ENCODE measurements at places on chromosomes 6 and 20.

DNA sequence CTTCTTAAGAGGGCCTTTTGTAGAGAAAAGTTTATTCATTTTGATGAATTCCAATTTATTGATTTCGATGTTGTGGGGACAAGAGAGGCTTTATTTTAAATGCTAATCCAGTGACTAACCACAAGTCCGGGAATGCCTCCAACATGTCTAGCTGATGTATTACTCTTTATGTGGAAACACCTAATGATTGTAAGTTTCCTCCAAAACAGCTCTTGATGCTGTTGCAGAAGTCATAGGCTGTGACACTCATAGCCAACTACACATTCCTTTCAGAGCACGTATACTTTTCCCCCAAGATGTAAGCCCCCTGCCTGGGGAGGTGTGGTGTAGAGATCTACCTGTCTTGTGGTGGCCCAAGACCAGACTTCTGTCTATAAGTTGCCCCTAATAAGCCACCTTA, 61.3 kb upstream of the RNF24 start:
- no peak for DNase-seq

DNA sequence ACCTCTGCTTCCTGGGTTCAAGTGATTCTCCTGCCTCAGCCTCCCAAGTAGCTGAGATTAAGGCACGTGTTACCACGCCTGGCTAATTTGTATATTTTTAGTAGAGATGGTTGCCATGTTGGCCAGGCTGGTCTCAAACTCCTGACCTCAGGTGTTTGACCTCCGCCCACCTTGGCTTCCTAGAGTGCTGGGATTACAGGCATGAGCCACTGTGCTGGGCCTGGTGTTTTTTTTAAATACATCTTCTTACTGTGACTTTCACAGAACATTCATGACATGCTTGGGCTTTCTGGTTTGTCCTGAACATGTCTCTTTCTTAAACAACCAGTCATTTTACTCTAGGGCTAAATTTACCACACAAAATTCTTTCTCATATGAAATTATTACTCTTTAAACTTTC, 34.7 kb upstream of the FAM8A1 start:
- no peak for DNase-seq

DNA sequence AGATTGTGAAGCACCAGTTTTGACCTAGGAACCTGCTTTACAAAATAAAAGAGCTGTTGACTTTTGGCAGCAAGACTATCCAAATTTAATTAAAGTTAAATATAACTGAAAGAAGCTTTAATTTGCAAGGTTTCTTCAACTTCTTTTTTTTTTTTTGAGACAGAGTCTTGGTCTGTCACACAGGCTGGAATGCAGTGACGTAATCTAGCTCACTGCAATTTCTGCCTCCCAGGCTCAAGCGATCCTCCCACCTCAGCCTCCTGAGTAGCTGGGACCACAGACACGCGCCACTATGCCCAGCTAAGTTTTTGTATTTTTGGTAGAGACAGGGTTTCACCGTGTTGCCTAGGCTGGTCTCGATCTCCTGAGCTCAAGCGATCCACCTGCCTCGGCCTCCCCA, 13.7 kb upstream of the CSE1L start:
- DNase-seq = no peak

GRCh38 chr6:34531580-34532201, 24.4 kb downstream of the SPDEF start:
- DNase-seq = no peak

DNA sequence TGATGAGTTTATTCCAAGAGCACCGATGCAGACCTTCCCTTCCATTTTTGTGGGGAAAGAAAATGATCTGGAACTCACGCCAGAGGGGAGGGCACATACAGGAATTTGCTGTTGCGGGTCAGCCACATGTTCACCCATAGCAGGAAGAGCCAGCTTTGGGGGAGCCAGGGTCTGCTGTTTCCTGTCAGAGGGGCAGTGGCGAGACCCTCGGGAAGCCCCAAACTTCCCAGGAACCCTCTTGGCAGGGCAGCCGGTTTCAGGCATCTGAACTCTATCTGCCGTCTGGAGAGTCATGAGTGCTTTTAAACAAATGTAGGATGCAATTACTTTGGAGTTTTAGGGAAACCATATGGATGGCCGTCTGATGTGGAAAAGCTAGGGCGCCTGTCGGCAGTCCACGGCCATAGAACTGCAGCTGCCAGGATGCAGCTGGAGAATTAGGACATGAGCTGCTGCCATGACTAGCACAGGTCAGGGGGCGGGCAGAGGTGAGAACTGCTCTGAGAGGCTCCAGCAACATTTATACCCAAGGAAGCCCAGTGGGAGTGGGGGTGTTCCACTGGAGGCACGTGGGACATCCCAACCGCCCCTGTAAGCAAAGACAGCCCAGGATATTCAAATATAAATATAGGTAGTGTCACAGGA, 14.8 kb upstream of the SERPINB9 start:
- no peak for DNase-seq

DNA sequence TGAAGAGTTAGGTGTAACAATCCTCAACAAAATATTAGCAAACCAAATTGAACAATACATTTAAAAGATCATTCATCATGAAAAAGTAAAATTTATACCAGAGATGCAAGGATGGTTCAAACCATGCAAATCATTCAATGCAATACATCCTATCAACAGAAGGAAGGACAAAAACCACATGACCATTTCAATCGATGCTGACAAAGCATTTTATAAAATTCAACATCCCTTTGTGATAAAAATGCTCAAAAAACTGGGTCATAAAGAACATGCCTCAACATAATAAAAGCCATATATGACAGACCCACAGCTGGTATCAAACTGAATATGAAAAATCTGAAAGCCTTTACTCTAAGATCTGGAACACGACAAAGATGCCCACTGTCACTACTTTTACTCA, 490.3 kb upstream of the IRAK1BP1 start:
- DNase-seq = no peak

GRCh38 chr6:87308970-87309369, 13.4 kb upstream of the SMIM8 start:
- no peak for DNase-seq

GRCh38 chr20:50270569-50270968, 79.9 kb downstream of the CEBPB start:
- no peak for DNase-seq

DNA sequence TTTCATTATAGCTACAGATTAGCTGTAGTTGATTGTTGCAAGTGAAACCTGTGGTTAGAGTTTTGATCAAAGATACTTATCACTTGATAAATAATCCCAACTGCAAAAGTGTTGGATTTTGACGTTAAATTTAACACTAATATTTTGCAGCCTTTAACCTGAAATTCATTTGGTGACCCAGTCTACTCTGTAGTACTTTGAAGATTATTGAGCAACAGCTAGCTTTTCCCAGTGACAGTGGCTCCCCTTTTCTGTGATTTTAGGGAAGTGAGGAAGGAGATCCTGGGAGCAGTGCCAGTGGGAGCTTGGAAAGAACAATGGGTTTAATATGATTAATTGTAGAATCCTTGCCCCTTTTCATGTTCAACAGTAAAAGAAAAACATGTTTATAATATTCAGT, 76.9 kb downstream of the NCOA3 start:
- DNase-seq = no peak

DNA sequence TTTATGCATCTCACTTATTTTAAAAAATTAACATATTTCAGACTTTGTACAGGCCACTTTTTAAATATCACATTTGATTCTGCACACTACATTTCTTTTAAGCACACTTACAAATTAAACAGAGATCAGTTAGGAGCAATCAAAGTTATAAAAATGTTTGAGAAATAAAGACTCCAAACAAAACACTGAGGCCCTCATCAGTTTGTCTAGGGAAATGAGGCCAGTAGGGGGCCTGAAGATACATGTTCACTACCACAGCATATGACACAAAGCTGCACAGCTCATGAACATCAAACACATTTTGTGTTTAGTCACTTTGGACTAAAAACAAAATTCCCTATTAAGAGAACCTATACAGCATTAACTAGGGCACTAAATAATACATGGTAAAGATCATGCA, 180.5 kb downstream of the PDE7B start:
- no peak for DNase-seq

- no peak for DNase-seq
Measured at GRCh38 chr6:53347250-53347920, 1.4 kb downstream of the ELOVL5 start.

GRCh38 chr20:50439539-50440453, 70.4 kb upstream of the PTPN1 start:
- DNase-seq = no peak

GRCh38 chr6:85435851-85436250, 14.0 kb upstream of the NT5E start:
- DNase-seq = no peak

DNA sequence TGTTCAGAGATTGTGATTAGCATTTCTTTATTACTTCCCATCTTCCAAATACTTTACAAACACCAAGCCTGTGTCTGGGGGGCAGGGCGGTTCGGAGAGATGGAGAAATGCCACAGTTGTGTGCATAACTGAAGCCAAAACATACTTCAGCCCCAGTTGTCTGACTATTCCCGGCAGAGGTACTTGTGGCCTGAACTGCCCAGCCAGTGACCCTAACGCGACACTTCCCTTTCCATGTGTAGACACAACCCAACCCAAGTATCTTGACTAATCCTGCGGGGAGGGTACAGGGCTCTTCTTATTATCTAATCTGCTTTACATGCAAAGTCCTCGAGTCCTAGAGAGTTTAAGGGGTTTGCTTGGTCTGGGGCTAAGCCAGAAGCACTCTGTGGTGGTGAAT, 46.2 kb downstream of the ISM1 start:
- no peak for DNase-seq

GRCh38 chr20:19404826-19405225, 192.4 kb downstream of the SLC24A3 start:
- DNase-seq = no peak

DNA sequence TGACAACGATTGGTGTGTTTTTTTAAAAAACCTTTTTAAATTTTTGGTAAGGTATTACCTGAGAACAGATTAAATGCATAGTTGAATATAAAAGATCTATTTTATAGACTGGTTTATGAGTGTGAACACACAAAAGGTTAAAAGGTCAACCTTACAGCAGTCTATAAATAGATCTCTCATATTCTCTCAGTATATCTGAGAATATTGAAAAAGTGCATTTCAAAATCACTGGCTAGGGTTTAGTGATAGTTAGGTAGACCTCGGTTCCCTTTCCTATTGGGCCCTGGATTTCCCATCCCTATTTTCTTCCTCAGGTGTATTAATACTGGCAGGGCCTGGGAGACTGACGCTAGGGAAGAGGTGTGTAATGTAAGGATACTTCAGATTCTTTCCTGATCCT, 723 bp upstream of the ZNF451 start:
- no peak for DNase-seq

DNA sequence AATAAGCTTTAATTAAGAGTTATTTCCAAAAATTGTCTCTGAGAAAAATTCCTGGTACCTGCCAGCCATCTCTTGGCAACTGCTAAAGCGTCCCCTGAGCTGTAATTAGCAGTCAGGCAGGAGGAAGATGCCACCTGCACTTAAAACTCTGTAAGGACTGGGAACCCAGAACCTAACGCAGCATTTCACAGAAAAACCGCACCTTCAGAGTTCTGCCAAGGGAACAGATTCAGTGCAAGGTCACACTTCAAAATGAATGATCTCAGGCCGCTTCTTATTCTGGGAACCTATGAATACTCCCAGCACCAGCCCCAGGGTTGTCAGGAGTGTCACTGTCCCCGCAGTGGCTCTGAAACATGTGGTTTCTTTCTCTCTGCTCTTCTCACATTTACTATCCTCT, 36.7 kb downstream of the INSM1 start:
- DNase-seq = no peak

DNA sequence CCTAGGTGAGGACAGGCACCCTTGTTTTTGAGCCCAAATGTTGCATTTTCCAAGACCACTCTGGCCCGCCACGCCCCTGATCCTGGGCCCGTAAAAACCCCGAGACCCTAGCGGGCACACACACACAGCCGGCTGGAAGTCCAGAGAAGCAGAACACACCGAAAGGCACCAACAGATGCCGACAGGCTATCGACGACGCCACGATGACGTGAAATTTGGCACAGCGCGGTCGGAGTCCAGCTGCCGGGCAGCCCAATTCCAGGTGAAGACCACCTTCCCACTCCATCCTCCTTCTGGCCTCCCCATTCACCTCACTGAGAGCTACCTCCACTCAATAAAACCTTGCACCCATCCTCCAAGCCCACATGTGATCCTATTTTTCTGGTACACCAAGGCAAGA, 34.0 kb upstream of the PNPLA1 start:
- DNase-seq = no peak

DNA sequence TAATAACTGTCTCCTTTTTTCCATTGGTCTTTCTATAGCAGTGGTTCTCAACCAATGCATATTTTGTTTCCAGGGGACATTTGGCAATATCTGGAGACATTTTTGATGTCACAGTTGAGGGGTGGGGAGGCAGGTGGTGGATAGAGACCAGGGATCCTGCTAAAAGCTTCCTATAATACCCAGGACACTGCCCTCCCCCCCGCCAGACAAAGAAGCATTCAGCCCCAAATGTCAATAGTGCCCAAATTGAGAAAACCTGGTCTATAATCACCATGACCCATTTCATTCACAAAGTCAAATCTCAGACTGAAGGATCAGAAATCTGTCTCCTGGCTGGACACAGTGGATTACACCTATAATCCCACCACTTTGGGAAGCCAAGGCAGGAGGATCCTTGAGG, 128.8 kb downstream of the BMP7 start:
- no peak for DNase-seq

DNA sequence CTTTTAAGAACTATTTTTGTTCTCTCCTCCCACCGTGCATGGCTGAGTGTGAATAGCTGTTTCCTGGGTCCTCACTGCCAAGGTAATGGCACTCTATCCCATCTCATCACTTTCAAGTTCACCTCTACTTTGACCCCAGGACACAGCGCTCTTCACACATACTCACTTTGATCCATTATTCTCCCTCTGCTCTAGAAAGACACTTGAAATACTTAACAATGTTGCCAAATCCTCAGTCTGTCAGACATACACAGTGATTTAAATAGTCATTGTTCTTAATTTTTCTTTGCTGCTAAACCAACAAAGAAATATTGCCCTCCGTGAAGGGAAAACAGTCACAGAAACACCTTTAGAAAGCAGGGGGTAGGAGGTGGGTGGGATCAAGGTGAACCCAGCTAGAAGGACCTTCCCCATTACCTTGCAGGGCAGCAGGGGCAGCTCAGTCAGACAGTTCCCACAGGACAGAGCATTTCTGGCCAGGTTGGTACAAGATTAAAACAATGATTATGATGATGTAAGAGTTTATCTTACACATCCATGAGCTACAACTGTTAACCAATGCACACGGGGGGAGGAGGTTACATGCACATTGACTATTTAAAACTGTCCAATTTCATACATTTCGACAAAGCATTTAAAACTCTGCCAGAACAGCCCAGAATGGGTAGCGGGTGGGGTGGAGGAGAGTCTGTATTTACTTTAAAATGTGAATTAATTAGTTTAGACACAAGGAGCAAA, 2.4 kb downstream of the SLC22A23 start:
- DNase-seq = no peak

- no peak for DNase-seq
Measured at GRCh38 chr6:68994521-68994920, 359.4 kb downstream of the ADGRB3 start.

DNA sequence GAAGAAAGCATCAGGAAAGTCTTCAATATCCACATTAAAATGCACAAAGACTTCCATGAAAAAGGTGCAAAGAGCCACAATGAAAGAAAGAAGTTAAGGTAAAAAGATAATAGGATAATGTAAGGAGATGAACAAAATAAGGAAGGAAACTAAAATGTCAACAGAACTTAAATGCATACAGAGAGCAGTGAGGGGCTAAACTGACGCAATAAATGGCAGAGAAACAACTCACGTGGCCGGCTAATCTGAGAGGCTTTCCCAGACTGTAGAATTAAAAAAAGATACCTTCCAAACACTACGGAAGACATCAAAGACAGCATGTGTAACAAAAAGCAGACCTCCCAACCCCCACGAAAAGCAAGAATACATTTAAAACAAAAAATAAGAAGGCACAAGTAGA, 73.7 kb downstream of the GMDS start:
- no peak for DNase-seq

All from GM19239 (cell line).